CD4-positive, alpha-beta memory T cell (primary cell): ENCODE measurements at places on chromosomes 5 and 9.

DNA sequence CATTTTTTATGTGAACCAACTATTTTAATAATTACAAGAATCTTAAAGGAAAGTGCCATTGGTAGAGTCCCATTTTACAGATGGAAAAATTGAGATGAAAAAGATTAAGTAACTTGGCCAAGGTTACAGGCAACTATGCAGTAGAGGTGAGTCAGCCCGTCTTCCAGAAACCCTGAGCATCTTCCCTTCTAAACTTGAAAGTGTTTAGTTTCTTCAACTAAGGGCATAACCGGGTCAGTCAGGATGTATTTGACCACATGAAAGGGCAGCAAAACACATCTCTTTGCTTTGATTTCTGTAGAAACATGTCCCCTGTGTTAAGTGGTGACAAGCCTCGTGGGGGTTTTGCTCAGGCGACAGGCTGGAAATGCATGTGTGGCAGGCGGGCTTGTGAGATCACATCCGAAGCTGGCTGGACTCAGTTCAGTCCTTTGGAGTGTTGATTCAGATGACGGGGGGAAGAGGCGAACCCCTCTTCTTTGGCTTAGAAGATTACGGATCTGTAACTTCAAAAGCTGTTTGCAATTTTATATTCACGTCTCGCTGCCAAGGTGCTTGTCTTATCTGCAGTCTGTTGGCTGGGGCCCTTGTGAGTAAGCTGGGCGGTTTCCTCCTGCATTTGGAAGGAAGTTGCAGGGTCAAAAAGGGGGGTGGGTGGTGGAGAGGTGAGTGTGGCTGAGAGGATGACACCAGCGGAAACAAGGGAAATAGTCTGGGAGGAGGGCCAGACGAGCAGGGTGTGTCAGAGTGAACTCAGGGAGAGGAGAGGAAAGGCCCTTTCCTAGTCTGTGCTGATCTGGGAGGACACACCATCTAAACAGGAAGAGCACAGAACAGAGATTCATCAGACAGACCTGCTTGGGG is 78.9 kb upstream of the RPS23 start:
- DNase-seq = peak; percentile 83

DNA sequence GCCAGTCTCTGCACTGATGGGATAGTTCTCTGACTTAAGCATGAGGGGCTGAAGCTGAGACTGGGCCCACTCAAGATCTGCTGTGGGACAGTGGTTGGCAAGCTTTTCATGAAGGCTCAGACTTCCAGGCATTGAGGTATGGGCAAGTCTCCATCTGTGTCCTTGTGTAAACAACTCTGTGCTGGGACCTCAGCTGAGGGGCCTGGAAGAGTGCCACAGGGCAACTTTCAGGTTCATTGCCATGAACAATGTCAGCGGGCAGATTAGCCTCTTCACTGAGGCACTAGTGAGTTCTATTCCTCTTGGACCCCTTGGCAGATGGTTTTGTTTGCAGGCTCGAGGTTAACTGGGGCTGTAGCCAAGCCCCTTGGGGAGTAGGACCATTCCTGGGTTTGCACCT is 127.1 kb downstream of the MRPS30 start:
- no peak for DNase-seq

DNA sequence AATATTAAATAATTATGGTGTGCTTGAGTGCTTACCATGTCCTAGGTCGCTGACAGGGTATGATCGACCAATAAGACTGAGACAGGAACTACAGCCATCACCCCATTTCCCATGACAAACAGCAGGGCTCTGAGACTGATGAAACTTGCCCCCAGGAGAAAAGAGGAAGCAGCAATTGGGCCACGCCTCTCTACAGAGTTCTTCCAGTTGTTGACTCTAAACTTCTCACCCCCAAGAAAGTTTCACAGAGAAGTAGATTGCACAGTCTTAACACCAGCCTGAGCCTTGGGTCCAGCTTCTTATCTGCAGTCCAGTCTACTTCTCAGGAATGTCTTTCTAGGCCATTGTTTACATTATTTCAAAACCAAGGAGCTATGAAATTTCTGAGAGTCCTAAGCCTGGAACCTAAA is 182.2 kb upstream of the ANKRD55 start:
- DNase-seq = no peak

- DNase-seq = no peak
Measured at GRCh38 chr5:53884417-53884816, 324.0 kb downstream of the NDUFS4 start.

DNA sequence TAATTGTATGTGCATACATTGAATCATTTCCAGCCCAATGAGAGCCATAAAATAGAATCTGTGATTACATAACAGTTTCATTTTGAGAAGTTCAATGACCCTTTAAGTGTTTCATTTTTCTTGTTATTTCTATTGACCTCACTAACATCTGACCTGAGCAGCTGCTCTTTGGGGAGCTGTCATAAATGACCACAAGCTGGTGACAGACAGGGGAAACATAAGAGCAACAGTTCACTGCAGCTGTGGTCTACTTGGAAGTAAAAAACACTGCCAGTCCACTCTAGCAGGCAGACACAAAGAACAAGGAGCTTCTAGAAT is 265.4 kb downstream of the DTWD2 start:
- no peak for DNase-seq

DNA sequence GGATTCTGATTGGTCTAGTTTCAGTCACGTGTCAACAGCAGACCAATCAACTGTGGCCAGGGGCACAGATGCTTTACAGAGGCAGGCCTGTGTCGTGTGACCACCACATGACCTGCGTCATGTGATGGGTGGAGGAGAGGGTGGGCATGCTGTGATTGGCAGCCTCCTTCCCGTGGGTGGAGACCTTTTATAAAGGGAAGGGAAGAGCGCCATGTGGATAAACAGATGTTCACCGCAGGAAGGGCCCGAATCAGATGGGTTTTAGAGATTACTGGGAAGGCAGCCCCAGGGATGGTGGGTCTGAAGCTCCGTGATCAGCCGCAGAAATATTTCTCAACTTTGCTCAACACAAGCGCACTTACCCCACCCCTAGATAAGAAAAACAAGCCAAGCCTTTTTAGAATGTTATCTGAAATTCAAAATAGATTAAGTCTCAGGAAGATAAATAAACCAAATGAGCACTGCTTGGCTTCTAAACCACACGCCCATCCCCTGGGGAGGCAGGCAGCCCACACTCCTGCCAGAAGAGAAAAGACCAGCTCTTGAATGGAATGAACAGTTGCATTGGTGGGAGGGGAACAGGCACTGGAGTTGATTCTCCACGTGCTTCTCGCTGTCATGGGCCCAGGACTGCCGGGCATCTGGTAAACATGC is 43.6 kb downstream of the ROPN1L start:
- no peak for DNase-seq

DNA sequence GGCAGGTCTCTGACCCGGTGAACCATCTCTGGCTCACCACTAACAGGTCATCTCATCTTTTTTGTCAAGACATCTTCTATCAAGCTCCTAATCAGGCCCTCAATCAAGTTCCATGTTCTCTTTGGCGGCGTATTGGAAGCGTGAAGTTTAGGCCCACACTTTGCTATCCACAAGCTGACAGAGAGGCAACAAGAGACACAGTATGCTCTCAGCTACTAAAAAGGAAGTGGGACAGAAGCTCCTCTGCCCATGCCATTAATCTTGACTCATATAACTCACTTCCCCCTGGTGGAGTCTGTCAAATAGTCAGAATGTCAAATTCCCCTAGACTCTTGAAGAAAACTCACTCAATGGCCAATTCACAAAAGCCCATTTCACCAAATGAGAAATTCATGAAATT is 77.6 kb upstream of the TMC1 start:
- DNase-seq = no peak

- DNase-seq = no peak
Measured at GRCh38 chr9:131179561-131180219, 54.3 kb downstream of the NUP214 start.

GRCh38 chr9:131530546-131530919 is 530 bp downstream of the UCK1 start:
- DNase-seq = no peak

DNA sequence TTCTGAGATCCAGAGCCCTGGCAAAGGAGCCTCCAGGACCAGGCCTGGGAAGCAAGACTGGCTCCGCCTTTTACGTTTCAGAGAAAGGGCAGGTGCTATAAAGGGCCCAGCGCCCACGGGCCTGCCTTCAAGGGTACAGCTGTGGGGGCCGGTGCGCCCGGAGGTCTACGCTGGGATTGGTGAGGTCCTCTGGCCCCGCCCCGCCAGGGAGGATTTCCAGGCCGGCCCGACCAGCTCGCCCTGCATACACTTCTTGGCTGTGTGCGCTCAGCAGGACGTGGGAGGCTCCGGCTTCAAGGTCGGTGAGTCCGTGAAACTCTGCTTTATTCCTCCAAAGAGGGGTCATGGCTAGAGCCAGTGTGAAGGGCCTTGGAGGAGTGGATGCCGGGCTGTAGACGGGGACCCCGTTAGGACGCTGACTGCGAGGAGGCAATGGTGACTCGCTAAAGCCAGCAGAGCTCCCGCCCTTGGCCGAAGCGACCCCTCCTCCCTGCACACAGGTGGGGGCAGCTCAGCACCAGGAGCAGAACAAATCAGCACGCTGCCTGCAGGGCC is at the start of gene CKMT2:
Gene CKMT2, plus strand, starts transcription at position 243 of the 555 bp plus-strand sequence. CDS start 17,811 bp downstream, outside the sequence.
- DNase-seq = no peak

GRCh38 chr5:146765089-146765832 is 113.3 kb downstream of the PPP2R2B start:
- no peak for DNase-seq

GRCh38 chr5:32505756-32506155 is 61.2 kb upstream of the ZFR start:
- DNase-seq = no peak

GRCh38 chr9:76441551-76442322 is 17.2 kb upstream of the GCNT1 start:
- DNase-seq = no peak

- no peak for DNase-seq
Measured at GRCh38 chr9:112559629-112560413, 73.2 kb downstream of the KIAA1958 start.

DNA sequence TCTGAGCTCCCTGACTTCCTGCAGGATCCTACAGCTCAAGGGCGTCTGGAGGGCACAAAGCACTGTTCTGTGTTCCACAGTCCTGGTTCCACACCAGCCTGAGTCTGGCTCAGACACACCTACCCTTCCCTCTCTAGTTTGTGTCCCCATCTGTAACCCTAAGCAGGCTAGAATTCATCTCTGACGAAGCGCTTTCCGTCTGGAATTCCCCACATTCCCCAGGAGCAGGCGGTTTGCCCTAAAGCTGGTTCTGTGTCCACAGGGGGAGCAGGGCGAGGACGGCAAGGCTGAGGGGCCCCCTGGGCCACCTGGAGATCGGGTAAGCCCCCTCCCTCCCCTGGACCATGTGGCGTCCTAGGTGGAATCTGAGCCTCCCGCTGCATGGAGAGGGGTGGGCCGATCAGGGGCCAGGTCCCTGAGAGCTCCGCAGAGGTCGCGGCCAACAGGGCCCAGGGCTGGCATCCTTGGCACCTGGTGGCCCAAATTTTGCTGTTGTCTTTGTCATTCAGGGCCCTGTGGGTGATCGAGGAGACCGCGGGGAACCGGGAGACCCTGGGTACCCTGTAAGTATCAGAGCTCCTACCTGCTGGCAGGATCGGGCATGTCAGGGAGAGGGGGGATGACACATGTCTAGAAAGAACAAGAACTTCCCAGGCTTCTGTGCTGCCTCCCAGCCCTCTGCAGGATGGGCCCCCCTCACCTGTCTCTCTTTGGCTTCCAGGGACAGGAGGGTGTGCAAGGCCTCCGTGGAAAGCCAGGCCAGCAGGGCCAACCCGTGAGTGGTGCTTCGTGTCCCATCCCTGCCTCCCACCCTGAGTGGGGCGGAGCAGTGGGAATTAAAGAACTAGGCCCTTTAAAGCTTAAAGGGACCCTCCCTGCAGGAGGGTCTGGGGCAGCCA is 34.5 kb upstream of the ORM1 start:
- no peak for DNase-seq

DNA sequence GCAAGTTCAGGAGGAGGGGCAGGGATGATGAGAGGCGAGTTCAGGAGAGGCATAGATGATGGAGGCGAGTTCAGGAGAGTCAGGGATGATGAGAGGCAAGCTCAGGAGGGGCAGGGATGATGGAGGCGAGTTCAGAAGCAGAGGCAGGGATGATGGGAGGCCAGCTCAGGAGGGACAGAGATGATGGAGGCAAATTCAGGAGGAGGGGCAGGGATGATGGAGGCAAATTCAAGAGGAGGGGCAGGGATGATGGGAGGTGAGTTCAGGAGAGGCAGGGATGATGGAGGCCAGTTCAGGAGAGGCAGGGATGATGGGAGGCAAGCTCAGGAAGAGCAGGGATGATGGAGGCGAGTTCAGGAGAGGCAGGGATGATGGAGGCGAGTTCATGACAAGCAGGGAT is 17.8 kb upstream of the SPOCK1 start:
- no peak for DNase-seq

DNA sequence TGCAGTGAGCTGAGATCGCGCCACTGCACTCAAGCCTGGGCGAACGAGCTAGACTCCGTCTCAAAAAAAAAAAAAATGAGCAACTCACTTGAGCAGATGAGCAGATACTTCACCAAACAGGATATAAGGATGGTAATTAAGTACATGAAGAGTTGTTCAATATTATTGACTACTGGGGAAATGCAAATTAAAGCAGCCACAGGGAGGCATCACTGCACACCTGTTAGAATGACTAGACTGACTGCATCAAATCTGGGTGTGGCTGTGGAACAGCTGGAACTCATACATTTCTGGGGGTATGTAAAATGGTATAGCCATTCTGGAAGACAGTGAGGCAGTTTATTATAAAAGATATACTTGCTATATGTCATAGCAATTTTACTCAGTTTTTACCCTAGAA is 93.0 kb downstream of the WNK2 start:
- no peak for DNase-seq

DNA sequence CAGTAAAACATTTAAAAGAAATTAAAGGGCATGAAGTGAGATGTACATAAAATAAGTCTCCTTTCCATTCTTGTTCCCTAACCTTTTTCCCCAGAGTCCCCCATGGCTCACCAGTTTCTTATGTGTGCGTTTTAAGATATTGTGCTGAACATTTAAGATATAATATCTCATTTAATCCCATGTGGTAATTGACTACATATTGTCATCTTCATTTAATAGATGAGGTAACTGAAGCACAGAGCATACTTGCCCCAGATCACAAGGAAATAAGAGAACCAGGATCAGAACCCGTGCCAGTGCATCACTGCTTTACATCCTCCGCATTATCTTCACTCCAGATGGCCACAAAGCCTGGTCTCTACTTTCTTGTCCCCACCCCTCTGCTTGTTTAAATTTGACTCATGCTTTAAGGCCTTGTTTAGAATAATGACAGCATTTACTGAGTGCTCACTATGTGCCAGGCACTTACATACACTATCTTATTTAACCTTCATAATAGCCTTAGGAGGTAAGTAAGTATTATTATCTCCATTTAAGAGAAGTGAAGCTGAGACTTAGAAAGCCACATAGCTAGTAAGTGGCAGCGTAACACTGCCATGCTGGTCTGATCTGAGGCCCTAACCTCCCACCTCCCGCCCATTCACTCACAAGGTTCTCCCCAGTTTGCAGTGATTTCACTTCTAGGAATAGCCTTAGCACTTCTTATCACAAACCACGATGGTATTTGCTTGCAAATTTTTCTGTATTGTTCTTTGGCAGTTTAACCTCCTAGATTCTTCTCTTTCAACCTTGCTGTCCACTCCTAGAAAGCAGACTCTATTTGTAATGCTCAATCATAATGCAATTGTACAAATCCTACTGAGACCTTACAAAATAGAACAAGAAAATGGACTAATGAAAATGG is 78.4 kb upstream of the IL6ST start:
- DNase-seq = no peak
